ENCODE measurements at places on chromosomes 13 and 19.
A peak's percentile ranks its signal among the peaks of the same experiment; 100 is the strongest.

- DNase-seq, result peak; percentile 4
Observed at GRCh38 chr13:71618159-71618558, 248.8 kb downstream of the DACH1 start.

GRCh38 chr19:4034048-4035017, 26.8 kb downstream of the PIAS4 start:
- no peak for DNase-seq

- DNase-seq, result no peak
Observed at GRCh38 chr13:31957772-31958171, 73.8 kb upstream of the FRY start.

- DNase-seq, result no peak
Observed at GRCh38 chr19:36128392-36128736, 11.5 kb upstream of the CAPNS1 start.

DNA sequence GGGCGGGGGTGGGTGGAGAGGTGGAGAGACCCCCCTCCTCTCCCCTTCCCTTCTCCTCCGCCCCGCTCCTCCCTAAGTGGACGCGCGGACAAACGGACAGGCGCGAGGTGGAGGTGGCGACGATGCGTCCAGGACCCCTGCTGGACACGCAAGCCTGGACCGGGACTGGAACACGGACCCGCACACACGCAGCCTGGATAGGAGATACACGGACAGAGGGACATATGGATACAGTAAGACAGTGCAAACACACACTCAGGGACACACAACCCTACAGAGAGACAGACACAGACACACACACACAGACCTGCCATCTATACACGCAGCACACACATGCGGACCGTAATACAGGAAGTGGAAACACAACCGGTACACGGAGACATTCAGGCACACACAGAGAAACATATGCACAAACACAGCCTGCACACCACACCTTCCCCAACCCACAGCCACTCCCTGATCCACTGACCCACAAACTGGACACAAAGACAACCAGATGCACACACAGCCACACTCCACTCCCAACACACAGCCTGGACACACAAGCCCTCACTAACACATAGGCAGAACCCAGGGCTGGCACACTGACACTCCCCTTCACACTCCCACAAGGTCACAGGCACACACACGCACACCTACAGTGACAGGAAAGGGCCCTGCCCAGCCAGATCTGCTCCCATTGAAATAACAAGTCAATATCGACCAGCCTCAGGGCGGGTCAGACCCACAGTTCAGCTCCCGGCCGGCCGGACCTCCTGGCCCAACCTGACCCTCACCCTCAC, 696 bp upstream of the ERFL start:
- no peak for DNase-seq

DNA sequence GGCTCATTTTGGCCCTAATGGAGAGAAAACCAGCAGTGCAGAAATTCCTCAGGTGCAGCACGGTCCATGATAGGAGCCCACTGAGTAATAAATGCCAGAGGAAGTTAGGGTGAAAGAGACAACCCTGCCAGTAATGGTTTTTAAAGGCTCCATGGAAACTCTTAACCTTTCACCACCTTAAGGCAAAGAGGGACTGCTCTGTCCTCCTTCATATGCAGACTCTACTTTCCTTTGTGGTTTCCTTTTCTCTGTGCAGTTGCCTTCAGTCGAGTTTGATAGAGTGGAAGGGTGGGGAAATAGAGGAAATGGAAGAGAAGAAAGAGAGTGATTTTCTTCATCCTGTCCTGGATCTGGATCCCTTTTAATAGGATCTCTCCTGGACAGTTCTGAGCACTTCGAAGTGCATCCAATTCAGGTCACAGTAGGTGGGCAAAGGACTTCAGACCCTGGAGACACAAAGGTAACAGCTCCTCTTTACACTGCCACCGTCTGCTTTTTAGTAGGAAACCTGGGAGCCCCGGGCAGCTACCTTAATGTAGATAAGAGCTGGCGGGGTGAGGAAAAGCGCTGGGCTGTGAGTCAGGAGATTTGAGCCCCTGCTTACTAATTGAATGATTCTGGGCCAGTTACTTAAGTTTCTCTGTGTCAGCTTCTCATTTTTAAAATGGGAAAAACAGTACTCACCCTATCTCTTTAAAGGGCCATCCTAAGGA, 294.8 kb downstream of the KCNRG start:
- no peak for DNase-seq

All from fibroblast of skin of scalp (primary cell).